Uterus (tissue), 4 donors: ENCODE measurements at places on chromosomes 3 and 15. TPM values are rescaled to one million over a fixed set of nuclear protein-coding genes. Genes with fewer than 3 reads are reported as not detected.

Gene ISL2
- not detected for total RNA-seq

Gene ALDH1A2
- 47.9 TPM for total RNA-seq

Gene PLSCR2
- not detected for total RNA-seq

Gene SATB1
- 17.3 TPM for total RNA-seq

Gene GPR27
- total RNA-seq, result 9.7 TPM

Gene FAM3D
- not detected for total RNA-seq

Gene TRIM42
- total RNA-seq, result not detected

Gene GABRR3
- total RNA-seq, result not detected

Gene MME
- total RNA-seq, result 1.5 TPM

Gene GLDN
- 2.5 TPM for total RNA-seq

Gene C3orf49
- not detected for total RNA-seq

Gene SLC49A4
- 15.3 TPM for total RNA-seq

Gene FAM107A
- total RNA-seq, result 98.3 TPM

DNA sequence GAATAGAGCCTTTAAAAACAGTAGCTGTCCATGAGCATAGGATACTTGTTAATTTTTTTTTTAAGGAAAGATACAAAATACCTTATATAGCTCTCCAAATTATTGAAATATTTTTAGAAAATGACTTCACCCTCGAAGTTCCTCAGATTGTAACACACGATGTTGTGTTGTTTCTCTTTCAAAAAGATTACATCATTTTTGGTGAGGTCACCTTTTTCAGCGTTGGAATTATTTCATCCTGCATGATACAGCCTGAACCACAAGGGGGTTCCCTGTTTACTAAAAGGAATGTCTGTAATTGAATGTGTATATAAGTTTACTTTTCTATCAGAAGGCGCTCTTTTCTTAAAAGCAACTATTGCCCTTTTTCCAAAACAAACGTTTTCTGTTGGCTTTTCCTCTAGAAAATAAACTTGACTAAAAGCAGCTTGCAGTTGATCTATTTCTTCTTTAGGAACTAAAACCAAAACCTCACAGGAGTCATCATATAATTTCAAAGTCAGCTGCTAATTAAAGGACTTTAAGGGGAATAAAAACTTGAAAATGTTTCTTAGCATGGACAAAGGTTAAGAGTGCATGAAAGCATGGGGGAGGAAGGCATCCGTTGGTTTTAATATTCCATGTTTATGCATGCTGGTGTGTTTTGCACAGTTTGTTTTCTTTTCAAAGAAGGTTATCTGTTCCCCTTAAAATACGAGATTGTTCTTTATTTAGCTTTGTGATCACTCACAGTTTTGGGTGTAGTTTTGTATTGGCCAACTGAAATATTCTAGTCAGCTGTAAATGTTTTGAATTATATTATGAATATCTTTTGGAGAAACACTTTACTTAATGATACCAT is 29.4 kb downstream of the LYSMD4 start:
- DNase-seq, result no peak

DNA sequence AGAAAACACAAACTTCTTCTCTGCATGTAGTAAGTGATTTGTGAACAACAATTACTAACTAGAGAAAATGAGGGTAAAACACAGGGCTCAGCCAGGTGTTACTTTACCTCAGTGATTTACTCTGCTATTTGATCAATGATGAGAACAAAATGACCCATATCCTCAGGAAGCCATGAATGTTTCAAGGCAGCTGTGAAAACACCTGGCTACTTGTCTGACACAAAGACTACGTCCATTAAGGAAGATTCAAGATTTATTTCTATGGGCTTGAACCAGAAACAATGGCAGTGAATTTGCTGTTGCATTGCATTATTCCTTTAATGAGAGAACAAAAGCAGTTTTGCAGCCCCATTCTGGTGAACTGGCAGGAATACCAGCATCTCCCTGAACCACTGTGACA is 374.6 kb upstream of the ARL6 start:
- DNase-seq, result no peak

GRCh38 chr3:186651678-186652215 is 11.5 kb downstream of the FETUB start:
- DNase-seq, result no peak

- DNase-seq, result no peak
These were observed 226.6 kb upstream of the IL12A start for GRCh38 chr3:159761848-159762635.

DNA sequence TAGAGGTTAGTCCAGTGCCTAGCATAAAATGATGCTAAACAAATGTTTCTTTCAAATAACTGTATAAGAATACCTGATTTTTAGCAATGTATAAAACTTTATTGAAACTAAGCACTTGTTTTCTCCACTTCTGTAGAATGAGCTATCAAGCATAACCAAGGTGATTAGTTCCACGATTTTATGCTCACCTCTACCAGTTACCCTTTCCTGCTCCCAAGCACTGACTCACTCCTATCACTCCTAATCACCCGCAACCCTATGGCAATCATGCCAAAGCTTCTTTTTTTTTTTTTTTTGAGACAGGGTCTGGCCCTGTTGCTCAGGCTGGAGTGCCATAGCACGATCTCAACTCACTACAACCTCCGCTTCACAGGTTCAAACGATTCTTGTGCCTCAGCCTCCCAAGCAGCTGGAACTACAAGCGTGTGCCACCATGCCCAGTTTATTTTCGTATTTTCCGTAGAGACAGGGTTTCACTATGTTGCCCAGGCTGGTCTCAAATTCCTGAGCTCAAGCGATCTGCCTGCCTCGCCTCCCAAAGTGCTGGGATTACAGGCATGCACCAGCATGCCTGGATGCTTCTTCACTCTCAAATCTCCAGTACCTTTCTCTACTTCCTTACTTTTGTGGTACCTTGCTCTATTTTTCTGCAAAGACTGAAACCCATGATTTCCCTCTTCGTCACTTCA is 3.9 kb downstream of the HSPBAP1 start:
- no peak for DNase-seq

GRCh38 chr3:32422943-32423342 is 31.3 kb downstream of the CMTM7 start:
- DNase-seq, result no peak

DNA sequence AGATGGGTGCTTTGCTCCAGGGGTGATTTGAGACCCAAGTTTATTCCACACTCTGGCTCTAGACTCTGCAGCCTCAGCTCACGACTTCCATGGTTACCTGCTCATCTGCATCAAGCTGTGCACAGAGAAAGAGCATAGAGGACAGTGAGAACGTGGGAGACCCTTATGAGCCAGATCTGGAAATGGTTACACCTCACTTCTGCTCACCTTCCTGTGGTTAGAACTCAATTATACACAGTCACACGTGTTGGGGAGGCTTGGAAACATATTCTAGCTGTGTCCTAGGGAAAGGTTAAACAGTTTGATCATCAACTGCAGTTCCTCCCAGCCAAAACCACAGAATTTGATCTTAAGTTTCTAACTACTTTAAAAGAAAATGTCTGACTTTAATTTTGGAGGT is 1.8 kb downstream of the FETUB start:
- DNase-seq, result no peak

DNA sequence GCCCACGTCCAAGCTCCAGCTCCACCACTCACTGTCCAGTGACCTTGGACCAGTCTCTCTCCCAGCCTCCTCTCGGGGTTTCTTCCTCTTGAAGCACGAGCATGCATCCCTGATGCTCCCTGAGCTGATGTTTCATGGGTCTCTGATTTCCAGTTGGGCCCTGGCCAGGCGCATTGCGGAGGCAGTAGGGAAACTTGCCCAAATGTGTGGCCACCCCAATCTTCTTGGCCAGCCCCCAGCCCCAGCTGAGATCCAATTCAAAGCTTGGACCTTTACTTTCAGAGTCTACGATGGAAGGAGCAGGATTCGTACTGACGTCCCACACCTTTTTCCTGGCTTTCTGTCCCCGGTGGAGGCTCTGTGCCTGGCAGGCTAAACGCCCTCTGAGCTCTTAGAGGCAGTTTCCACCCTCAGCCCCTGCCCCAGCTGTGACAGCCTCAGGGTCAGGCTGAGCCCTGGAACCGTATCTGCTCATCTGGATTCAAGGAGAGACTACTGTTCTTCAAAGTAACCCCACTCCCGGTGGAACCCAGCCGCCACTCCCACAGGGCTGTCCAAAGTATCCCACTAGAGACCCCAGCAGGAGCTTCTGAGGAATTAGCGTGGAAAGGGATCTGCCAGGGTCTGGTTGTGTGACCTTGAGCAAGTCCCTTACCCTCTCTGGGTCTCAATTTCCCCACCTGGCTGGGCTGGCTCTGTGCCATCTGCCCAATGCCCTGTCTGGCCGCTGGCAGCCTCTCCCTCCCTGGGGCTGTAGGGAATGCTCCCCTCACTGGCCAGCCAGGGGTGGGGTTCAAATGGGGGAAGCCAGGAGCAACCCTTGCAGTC is 37.4 kb downstream of the CPN2 start:
- peak; percentile 94 for DNase-seq

- DNase-seq, result no peak
These were observed 3.9 kb upstream of the VILL start for GRCh38 chr3:37986479-37987314.

DNA sequence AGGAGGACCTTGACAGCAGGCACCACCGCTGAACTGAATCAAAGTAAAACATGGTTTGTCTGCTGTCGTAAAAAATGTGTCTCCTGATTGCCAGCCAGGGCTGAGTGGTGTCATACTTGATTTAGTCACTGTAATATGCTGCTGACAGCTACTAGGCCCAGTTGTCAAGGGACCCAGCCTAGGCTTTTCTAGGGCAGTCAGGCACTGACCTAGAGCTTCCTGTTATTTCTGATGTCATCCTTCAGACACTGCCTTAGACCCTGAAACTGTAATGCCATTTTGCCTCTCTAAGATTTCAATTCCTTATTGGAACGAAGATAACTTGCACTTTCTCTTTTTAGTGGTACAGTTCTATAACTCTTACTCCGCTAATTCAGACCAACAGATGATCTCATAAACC is 2.6 kb upstream of the MRPL3 start:
- no peak for DNase-seq

- no peak for DNase-seq
These were observed 13.9 kb downstream of the GOLIM4 start for GRCh38 chr3:168081856-168082255.

DNA sequence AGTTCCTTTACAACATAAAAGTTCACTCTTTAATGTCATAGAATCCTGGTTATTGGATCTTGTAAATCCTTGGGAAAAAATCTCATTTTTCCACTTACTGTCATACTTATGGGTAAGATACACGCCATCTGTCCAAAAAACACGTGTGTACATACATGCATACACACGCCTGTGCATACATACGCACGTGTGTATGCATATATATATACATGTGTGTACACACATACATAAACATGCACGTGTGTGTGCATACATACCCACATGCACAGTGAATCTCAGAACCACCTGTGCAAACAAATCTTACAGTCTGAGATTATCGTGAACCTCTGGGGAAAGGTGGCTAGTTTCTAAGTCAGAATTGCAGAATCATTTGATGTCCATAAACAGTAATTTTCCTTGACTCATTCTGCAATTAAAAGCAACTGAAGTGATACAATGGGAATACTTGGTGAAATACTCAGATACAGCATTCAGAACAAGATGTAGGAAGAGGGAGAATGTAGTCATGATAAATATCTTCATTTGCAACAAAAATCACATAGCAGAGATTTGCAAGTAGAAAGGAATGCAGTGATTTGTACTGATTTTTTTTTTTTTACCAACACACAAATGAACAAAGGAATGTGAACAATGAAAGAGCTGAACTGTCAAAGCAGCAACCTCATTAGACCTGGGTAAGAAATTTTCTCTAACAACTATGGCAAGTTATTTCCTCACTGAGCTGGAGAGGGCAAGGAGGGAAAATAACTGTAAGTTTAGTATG is 160.6 kb upstream of the POU1F1 start:
- DNase-seq, result no peak

DNA sequence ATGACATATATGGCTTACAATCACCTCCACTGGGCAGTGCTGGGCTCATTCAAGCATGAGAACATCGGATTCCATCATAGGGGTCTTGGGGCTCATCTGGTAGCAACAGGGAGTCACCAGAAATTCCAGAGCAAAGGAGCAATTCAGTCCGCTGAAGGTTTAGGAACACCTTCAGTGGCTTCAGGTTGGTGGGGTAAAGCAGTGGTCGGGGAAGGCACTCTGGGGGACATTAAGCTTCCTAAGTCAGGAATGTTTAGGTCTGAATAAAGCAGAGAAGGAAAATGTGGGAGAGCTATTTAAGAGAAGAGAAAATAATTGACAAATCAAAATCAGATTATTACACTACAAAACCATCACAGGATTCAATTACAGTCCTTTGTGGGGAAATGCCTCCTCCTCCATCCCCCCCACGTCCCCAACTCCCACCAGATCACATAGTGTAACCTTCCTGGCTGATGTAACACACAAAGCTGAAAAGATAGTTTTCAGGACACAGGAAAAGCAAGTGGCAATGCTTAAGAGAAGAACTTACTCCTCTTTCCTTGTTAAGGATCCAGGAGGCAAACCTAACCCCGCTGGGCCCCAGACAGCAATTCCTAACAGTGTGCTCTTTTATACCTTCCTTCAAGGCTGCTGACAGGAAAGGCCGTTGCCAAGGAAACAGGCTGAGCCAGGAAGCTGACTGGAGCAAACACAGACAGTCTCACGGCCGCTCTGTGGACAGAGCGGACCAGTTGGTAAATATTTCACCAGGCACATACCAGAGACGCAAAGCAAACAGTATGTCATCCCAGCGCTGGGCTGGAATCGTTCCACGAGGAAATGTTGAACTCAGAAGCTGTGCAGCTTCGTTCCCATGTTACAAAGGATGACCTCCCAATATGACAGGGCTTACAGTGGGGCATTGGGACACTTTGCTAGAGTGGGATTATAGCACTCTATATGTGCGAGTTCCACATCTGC is 57.5 kb upstream of the LMCD1 start:
- DNase-seq, result peak; percentile 66

DNA sequence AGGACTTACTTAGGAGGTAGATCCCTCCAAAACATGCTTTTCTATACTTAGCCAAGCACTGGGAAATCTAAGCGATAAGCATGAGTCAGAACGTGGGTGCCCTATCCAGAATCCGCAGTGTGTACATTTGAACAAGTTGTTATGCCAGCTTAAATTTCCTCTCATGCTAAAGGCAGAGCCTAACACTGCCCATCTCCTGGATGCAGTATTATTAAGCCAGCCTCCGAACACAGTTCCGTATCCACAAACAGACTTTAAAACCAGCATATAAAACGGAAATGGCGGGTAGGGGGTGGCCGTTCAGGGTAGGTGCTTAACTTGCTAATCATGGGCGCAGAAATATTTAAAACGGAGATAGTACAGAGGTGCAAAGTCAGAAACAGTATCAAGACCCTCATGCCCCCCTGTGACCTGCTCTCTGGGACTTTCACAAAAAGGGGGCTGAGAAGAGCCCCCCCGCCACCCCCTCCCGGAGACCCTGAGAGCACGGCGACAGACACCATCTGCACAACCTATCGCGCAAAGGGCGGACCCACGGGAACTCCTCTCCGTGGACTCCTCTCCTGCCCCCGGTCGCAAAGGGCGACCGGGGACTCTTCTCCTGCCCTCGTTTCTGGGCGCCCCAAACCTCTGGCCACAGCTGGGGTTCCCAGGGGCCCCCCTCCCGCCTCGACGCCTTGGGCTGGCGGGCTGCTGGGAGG is 889 bp upstream of the LRRIQ4 start:
- no peak for DNase-seq

DNA sequence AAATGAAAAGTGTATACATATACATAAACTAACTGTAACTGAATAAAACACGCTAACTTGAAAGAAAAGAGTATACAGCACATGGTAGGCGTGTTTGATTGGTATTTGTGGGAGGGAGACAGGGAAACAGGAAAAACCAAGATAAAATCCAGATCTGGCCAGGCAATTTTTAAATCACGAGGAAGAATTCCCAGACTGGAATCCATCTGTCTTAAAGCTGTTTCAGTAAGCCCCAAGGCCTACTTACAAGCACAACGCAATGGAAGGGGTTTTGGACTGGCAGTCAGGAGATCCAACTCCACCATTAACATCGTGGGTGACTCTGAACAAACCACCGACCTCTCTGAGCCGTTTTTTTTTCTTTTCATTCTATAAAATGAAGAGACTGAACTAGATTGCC is 195.8 kb downstream of the OSBPL10 start:
- no peak for DNase-seq
